Head of caudate nucleus (tissue), 42 donors: ENCODE measurements at places on chromosomes 5 and 9.

DNA sequence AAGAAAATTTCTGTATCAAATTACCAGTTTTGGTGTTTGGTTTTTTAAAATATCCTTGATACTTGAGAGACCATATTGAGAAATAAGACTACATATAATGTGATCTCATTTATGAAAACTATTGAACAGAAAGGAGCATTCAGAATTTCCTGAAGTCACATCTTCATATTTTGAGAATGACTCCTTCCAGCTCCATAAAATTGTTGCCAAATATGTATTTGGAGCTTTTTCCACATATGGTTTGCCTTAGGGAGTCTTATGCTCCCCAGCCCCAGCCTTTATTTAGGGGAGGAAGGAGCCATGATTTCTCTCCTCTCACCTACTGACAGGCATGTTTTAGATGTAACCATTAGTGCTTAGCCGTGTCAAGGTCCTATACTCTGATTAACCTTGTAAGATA is 51.1 kb downstream of the GCNT1 start:
- DNase-seq, result no peak

DNA sequence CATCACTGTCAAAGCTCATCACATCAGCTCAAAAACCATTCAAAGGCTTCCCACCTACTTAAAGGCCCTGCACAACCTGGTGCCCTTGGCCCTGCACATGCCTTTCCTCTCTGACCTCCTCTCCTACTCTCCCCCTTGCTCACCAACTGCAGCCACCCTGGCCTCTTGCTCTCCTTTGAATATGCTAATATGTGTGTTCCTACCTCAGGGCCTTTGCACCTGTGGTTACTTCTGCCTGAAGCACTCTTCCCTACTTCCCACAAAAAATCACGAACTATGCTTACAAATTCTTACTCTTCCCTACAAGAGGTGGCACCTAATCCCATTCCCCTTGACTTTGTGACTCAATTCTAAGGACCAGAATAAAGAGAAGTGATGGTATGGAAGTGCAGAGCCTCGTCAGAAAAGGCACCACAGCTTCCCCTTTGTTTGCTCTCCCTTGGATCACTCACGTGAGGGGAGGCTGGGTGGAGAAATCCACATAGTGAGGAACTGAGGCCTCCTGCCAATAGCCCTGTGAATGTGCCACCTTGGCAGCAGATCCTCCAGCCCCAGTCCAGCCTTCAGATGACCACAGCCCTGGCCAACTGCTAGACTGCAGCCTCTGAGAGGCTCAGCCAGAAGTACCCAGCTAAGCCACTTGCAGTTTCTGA is 3.2 kb upstream of the TMEM171 start:
- no peak for DNase-seq

- DNase-seq, result no peak
Observed at GRCh38 chr5:16507716-16508115, 42.1 kb upstream of the ZNF622 start.

DNA sequence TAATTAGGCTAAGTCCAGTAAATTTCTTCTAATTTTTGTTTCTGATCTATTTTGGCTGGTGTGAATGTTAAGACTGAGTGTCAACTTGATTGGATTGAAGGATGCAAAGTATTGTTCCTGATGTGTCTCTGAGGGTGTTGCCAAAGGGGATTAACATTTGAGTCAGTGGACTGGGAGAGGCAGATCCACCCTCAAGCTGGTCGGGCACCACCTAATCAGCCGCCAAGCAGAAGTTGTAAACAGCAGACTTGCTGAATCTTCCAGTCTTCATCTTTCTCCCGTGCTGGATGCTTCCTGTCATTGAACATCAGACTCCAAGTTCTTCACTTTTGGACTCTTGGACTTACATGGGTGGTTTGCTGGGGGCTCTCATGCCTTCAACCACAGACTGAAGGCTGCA is 21.4 kb upstream of the MLLT3 start:
- DNase-seq, result no peak

GRCh38 chr9:95611354-95611753 is 94.6 kb upstream of the PTCH1 start:
- DNase-seq, result no peak

DNA sequence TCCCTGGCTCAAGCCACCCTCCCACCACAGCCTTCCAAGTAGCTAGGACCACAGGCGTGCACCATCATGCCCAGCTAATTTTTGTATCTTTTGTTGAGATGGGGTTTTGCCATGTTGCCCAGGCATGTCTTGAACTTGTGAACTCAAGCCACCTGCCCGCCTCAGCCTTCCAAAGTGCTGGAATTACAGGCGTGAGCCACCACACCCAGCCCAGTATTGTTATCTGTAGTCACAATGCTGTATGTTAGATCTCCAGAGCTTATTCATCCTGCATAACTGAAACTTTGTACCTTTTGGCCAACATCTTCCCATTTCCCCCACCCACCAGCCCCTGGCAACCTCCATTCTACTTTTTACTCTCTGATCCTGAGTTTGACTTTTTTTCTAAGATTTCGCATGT is 37.5 kb downstream of the CREBRF start:
- no peak for DNase-seq

GRCh38 chr5:78908173-78909061 is 76.7 kb downstream of the ARSB start:
- DNase-seq, result peak; percentile 37

DNA sequence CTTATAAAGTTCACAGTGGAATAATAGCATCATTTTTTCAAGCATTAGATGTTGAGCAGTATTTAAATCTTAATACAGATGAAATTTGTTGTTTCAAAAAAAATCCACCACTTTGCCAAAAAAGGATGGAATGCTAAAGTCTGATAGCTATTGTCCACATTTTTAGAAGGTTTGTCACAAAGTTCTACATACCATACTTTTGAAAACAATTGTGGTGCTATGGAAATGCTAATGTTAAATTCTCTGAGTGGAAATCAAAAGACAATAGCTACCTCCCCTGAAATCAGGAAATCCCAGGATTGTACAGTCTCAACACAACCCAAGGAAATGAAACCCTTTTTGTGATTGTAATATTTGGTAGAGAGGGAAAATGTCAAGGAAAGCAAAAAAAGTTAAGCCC is 19.3 kb upstream of the GRAMD2B start:
- no peak for DNase-seq

GRCh38 chr5:82222597-82223574 is 55.3 kb downstream of the RPS23 start:
- no peak for DNase-seq

GRCh38 chr9:98357921-98358535 is 102.6 kb upstream of the TBC1D2 start:
- no peak for DNase-seq

- DNase-seq, result no peak
Observed at GRCh38 chr9:128033609-128034008, 33.5 kb downstream of the NAIF1 start.

DNA sequence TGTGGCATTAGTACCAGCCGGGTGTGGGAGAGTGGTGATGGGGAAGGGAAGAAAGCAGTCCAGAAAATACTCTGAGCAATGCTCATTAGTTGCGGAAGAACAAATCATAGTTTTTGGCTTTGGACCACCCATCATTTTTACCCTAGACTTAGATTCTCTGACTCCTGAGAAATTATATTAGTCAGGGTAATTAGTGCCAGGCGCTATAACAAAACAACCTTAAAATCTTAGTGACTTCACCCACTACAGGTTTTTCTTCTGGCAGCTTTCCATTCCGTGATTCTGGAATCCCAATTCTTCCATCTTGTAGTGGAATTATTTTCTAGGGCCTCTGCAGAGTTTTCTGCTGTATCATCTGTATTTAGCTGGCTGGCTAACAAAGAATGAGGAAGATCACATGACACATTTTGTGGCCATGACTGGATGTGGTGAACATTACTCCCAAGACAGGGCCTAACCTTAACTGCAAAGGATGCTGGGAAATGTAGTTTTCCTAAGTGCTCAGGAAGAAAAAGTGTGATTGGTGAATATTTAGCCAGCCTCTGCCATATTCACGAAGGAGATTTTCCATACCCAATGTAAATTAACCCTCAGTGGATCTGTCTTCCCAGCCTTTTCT is 373.0 kb upstream of the MEF2C start:
- DNase-seq, result no peak

DNA sequence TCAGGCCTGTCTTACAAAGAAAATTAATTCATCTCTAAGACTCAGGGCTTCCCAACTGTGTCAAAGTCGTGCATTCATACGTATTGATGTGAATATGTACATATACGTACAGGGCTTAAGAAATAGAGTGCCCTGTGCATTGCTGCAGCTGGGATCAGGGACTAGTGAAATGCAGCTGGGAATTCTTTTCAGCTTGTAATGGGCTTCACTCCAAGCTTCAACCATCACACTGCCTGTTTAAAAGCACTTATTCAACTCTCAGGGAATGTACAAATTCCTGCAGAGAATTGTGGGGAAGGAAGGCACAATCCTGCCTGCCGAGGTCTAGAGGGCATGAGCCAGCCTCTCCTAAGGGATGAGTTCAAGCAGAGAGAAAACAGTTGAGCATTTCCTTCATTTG is 59.6 kb upstream of the MAN2A1 start:
- DNase-seq, result no peak

GRCh38 chr5:179876610-179876952 is 18.0 kb upstream of the MRNIP start:
- DNase-seq, result no peak

- DNase-seq, result no peak
Observed at GRCh38 chr9:70382709-70383605, 31.5 kb downstream of the KLF9 start.

DNA sequence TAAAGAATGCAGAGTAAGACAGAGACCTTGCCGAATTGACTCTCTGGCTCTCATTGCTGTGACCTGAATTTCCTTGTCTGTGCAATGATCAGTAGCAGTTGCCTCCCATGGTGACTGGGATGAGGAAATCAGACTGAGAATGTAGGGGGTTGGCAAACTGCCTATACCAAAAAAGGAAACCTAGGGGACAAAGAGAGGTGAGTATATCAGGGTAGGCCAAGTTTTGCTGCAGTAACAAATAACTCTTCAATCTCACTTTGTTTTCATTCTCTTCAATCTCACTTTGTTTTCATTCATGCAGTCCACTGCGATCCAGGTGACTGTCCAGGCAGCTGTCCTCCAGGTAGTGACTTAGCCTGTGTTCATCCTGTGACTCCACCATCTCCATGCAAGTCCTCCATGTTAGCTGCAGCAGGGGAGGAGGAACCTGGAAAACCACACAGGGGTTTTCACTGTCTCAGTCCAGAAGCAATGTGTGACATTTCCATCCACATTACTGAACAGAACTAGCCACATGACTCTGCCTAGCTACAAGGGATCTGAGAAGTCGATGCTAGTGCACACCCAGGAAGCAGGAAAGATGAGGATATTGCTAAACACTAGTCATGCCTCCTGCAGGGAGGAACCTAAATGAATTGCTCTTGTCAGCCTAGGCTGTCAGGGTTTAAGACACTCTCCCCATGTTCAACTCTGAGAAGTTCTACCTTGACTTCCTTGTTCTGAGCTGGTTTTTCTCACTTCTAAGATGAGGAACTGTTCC is 26.0 kb downstream of the TMEM174 start:
- no peak for DNase-seq

DNA sequence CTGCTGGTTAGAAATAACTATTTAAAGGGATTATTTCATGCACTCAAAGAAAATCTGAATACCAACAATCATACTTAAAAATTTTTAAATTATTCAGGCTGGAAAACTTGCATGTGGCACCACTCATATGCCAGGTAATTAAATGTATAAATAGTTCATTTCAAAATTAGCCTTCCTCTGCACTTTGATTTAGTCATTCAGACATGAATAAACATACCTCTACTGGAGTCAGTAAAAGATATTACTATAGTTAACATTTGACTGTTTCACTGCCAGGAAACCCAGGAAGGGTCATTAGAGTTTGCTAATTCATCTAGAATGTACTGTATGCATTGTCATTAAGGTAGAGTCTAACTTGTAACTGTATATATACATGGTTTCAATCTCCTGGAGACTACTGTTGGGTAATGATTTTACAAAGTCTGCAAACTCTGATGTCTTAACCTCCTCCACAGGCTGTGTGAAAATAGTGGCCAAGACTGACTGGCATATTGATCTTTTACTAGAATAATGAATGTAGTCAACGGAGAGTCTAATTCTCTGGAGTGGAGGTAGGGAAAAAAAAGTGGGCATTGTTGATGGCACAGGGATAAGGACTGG is 43.7 kb downstream of the TEX10 start:
- no peak for DNase-seq

GRCh38 chr5:97608501-97608900 is 425.5 kb upstream of the RIOK2 start:
- DNase-seq, result no peak

DNA sequence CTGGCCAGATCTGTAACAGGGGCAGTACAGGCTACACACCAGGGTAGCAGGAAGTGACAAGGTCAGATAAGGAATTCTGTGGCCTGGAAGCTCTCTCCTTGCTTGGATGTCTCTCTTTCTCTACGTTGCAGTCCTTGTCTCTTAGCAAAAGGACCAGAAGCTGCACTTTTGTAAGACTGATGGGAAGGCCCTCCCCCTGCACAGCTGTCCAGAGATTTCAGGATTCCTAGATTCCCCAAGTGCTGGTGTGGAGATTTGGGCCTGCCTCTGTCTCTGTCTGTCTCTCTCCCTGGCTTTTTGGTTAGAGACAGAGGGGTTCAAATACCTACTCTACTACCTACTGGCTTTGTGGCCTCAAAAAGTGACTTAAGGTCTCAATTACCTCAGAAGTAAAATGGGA is 10.0 kb upstream of the CNTFR start:
- no peak for DNase-seq

GRCh38 chr5:117245130-117245529 is 670.5 kb upstream of the SEMA6A start:
- DNase-seq, result no peak

DNA sequence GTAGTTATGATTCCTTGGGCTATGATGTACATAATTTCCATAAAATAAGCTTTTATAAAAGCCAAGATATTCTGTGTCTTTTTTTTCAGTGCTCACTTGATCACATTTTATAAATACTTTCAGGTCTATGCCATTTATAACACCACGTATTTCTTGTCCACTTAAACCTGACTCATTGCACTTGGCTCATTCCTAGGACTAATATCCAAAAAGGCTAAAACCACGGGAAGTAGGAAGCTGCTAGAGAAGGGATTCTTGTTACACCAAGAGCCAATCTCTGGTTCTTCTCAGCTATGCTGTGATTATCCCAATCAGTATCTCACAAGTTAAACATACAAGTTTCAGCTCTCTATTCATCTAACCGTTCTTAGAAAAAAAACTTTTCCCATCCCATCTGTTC is 80.4 kb upstream of the CDH6 start:
- DNase-seq, result no peak
